Hematopoietic multipotent progenitor cell treated with erythropoietin and hydrocortisone succinate and interleukin-3 and kit ligand, for 17 days (in vitro differentiated cells): ENCODE measurements at places on chromosomes 1 and 21.

- no peak for DNase-seq
Observed at GRCh38 chr1:195481293-195481692, 1126.9 kb downstream of the KCNT2 start.

- no peak for DNase-seq
Observed at GRCh38 chr1:199784138-199784895, 243.2 kb upstream of the NR5A2 start.

- no peak for DNase-seq
Observed at GRCh38 chr1:6248932-6249738, 5.2 kb downstream of the HES3 start.

DNA sequence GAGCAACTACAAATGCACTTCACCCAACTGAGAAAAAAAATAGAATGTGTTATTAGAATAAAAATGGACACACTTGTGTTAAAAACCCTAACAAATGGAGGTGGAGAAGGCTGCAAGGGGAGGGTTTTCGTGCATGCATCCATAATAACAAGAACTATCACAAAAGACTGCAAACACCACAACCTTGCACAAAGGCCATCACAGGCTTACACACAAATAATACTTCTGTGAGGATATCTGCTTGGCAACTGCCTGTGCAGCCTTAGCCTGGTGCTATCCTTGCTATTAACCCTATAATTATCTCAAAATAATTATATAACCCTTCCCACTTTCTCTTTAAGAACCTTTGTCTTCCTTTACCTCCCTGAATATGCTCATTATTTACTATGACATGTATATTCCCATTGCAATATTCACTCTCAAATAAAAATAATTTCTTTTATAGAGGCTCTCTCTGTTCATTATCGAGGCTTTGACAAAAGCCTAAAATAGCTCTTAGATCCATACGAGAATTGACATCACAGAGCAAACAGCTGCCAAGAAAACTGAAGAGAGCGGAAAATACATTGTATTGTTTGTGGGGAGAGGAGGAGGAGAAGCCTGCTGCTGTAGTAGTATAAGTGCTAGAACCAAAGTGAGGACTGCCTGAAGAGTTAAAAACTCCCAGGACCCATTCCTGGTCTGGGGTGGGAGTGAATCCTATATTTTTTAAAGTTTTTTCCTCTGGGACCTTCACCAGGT lies 1768.7 kb downstream of the BRINP3 start:
- DNase-seq, result no peak

DNA sequence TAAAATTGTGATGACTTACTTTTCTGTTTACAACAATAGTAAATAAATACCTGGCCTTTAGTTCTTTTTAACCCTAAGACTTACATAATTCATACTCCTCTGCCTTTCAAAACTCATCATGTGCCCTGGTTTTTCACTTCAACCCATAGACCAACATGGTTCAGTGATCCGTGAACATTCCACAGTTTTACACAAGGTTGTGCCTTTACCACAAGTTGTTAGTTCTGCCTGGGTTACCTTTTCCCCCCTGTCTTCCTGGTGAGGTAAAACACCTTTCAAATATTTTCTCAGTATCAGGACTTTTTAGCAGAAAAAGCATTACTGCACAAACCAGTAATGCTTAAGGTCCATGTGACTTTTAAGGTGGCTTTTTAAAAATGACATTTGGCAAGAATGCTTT lies 1466.4 kb downstream of the PLA2G4A start:
- no peak for DNase-seq

DNA sequence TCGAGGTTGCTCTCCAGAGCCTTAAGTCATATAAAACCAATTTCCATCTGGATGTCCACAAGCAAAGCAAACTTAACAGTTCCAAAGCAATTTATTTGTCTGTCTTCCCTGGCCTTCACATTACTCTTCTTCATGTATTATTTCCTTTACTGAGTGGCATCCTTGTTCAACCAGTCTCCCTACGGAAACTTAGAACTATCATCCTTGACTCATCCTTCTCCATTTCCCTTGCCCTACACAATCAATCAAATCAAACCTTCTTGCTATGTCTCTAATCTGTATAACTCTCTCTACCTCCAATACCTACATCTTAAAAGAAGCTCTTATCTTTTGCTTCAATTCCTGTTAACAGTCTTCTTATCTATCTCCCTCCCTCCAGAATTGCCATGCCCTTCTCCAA lies 25.4 kb downstream of the EGLN1 start:
- no peak for DNase-seq

- DNase-seq, result no peak
Observed at GRCh38 chr1:162248854-162249535, 127.7 kb downstream of the SPATA46 start.

DNA sequence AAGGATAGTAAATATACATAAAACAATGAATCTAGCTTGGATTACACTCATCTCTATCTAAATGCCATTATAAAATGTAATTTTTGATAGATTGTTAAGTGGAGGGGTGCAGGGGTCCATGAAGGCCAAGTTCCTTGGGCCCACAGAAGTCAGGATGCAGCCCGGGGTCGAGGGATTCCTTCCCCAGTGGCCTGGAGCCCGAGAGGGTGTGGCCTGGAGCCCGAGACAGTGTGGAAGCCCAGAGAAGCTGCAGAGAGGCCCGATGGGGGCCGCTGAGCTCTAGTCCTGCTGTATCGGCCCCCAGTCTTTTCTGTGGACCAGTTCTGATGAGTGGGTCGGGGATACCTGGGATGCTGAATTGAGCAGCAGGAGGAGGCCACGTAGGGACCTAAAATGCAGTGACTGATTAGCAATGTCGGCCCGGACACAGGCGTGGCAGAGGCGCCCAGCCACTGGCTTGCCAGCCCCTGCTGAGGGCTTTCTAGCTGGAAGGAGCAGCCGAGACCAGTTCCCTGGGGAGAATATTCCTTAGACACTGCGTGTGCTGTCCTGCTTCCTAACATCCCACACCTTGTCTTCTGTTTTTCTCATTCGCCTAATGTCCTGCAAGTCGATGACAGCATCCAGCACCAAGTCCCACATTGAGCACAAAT lies 38.9 kb downstream of the UMODL1 start:
- DNase-seq, result no peak

DNA sequence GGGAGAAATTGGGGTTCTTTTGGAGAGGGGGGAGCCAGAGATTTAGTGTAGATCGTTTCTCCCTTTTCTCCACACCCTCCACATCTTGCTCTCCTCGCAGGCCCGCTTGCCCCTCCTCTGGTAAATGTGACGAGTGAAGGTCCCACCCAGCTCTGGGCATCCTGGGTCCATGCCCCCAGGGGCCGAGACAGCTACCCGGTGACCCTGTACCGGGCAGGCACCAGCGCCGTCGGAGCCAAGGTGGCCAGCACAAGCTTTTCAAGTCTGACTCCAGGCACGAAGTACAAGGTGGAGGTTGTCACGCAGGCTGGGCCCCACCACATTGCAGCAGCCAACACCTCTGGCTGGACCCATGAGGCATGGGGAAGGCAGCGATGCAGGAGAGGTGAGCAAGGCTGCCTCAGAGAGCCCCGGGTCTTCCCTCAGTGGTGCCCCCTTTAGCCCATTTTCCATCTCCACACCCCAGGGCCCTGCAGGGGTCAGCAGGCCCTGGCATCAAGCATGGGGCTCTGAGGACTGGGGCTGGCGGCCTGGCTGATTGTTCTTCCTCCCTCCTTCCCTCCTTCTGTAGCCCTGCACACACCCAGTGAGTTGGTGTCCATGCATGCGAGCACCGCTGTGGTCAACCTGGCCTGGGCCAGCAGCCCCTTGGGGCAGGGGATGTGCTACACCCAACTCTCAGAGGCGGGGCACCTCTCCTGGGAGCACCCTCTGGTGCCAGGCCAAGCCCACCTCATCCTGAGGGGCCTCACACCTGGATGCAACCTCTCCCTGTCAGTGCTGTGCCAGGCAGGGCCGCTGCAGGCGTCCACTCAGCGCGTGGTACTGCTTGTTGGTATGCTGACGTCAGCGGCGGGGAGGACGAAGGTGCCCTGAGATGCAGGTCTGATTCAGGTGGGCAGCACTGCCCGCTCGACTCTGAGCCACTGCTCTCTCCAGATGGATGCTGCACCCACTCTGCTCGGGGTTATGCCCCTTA lies 16.4 kb upstream of the LGR6 start:
- no peak for DNase-seq

DNA sequence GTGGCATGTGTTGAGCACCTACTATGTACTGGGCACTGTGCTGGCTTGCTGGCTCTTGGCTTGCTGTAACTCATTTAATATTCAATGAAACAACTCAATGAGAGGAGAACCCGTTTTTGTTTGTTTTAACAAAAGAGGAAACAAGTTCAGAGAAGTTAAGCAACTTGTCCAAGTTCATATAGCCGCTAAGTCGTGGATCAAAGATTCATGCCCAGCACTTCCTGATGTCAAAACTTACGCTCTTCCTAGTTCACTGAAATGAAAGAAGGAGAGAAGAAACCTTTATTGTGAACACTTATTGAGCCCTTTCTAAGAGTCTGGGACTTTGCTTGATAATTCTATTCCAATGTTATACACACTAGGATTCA lies 475.9 kb downstream of the PTPRU start:
- DNase-seq, result no peak

GRCh38 chr1:3772715-3773571 lies at the start of gene SMIM1:
Gene SMIM1 (plus strand): TSS chr1:3772749. CDS start chr1:3775374, 2,625 bp downstream.
- DNase-seq, result peak; percentile 51

DNA sequence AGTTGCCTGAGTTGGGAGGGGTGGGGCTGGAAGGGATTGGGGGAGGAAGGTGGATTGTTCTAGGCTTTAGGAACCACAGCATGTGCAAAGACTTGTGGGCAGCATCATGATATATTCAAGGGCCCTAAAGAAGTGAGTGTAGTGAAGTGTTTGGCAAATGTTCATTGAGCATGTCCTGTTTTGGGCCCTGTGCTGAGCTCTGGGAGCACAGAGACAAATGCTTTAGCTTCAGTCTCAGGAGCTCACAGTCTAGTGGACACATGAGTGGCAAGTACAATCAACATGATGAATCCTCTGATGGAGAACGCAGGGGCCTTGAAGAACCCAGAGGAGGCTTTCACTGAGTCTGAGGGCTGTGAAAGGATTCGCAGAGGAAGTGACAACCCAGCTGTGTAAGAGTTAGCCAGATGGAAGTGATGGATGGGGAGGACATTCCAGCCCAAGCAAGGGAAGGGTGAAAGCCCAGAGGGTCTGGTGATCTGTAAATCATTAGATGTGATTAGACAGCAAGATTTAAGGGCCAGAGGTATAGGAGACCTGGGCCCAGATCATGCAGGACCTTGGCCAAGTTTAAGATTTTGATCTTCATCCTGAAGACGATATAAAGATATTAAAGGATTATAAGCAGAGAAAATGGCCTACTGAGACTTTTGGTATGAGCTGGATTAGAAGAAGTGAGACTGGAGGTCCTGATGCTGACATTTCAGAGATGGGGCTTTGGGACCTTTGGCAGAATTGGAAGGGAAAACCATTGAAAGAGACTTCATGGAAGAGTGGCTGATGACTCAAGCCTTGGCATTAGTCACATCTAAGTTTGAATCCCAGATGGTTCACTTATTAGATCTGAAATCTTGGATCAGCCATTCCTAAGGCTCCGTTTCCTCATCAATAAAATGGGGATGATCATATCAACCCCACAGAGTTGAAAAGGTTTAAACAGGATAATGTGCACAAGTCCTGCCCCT lies 4.6 kb downstream of the IPO13 start:
- DNase-seq, result no peak

DNA sequence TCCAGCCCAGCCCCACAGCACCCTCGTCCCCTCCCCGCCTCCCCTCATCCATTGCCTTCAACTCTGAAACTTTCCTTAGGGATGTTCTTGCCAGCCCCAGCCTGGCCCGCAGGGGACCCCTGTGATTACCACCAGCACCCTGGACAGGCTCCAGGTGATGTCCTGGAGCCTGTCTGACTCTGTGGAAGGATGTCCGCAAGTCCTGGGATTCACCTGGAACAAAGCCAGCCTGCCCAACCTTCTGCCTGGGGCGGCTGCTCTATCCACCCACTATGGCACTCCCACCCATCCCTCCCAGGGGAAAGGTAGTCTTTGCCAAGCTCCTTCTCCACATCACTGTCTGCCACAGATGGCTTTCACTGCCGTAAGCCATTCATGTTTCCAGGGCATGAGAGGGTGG lies 24.4 kb upstream of the PTPRF start:
- DNase-seq, result no peak

DNA sequence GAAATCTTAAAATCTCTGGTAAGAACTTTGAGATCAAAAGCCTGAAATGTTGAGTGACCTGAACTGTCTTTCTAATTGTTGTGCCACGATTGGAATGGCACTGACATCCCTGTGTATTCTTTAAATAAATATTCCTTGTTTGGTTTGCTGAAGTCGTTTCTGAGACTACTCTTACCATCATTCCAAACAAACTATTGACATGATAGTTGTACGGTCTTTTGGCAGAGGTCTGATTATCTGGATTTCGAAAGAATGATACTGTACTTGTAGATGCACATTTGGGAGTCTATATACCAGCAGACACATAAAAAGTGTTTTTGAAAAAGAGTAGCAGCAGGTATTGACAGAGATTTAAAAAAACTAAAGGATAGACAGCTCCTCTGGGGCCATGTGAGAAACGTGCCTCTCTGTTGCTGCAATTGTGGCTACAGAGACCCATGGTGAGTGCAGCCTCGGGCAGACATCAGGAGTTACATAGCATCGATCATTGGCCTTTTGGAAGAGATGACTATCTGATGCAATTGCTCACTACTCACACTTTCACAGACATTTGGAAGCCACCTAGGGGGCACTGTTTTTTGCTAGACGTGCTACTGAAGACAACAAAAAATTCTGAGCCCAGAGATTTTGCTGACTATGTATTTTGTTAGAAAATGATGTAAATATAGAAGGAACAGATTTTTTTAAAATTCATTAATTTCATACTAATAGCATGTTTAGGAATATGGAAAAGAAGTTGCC lies 464.5 kb downstream of the KCNT2 start:
- no peak for DNase-seq

- DNase-seq, result peak; percentile 60
Observed at GRCh38 chr1:31183927-31184554, 55.6 kb downstream of the NKAIN1 start.

DNA sequence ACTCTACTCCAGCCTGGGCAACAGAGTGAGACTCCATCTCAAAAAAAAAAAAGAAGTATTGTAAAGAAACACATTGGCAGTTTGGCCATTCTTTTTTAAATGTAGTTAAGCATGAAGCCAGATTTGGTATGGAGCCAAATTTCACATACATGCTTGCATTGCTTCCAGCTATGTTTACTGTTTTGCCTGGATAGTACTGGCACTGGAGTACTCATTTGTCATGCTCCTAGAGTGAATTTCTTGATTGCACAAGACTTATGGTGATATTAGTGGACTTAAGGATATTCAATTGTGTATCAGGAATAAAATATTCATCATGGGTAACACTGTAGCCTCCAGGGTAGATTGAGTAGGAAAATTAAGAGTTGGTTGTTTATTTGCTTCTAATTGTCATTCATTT lies 24.5 kb upstream of the SLC9A1 start:
- DNase-seq, result no peak
